ENCODE measurements at places on chromosomes 6 and 20.

- DNase-seq: no peak
These were observed 89.2 kb downstream of the RPP40 start for GRCh38 chr6:4914420-4915159.

GRCh38 chr6:76381612-76382011 is 309.1 kb upstream of the IMPG1 start:
- no peak for DNase-seq

GRCh38 chr6:97969065-97969464 is 686.0 kb upstream of the MMS22L start:
- no peak for DNase-seq

- DNase-seq: no peak
These were observed 108.5 kb upstream of the NHSL1 start for GRCh38 chr6:138607478-138608433.

DNA sequence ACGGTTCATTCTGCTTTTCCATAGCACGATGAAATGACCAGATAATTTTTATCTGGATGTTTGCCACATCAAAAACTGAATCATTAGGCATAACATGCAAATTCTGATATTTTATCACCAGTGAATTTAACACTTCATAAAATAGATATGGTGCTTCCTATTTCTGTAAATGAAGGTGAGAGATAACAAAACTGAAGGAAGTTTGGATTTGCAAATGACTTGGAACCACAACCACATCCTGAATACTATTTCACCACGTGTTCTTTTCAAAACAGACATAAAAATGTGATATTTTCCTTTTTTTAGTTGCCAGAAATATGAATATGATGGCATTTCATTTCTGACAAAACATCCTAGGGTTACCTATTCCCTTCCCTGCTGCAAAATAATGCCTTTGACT is 146.1 kb downstream of the EDN1 start:
- DNase-seq: no peak

DNA sequence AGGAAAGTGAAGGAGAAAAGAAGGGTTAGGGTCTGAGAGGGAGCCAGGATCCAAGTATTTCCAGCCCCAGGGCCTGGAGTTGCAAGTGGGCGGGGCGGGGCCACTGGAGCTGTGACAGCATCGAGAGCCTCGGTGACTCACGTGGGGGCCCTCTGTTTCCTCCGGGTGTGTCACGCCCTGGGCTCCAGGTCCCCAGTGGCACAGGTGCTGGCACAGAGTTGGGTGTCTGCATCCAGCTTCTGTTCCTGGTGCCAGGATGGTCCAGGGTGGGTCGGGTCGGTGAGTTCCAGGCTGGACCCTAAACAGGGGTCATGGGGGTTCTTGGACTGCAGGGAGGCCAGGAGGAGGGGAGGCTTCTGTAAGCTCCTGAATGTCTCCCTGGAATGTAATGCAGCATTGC is 16.7 kb downstream of the RAET1L start:
- no peak for DNase-seq

Data from stimulated activated CD4-positive, alpha-beta T cell treated with anti-CD3 and anti-CD28 coated beads, Interleukin-12 subunit alpha, Interleukin-12 subunit beta, amount 100 ng/mL, for 48 hours (primary cell).